Activated CD4-positive, CD25-positive, alpha-beta regulatory T cell treated with anti-CD3 and anti-CD28 coated beads, Interleukin-2, amount 50 U/mL, for 72 hours (primary cell): ENCODE measurements at places on chromosomes 6 and 20.

DNA sequence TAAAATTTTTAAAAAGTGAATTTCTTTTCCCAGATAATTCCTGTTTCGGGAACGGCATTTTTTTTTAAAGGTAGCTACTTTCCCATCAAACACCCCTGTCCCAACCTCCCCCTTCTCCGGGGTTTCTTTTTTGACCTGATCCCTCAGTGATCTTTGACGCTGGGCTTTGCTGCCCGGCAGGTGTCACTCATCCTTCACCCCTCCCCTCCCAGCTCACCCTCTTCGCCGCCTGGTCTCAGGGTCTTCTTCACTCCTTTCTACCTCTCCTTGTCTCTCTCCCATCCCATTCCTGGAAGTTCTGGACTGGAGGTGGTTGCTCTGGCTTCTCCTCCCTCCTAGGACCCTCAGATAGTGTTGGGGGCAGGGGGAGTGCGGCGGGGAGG, 329 bp upstream of the GPR6 start:
- DNase-seq, result no peak

DNA sequence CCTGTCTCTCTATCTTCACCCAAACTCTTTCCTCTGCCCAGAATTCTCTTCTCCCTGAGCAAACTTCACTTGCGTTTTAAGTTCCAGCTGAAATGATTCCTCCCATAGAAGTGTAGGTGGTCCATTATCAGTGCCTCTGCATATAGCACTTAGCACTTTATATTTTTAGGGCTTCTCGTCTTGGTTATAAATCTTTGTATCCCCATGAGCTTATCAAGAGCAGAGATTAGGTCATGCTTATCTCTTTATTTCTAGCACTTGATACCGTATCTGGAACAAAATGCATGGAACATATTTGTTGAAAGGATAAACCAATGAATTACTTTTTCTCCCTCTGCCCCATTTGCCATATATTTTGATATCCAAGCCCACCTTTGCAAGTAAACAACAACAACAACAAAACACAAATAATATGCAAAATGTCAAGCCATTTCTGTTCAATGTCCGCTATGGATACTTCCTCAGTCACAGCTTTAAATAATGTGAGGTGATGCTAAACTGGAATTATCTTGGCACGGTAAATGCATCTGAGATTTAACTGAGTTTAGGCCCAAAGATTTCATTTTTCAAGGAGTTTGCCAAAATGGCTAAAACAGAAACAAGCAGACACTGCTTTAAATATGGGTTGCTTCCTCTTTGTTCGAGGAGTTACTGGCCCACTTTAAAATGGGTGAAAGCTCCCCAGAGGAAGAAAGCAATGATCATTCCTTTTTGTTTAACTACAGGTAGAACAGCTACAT, 106.2 kb upstream of the STMND1 start:
- no peak for DNase-seq

- DNase-seq, result no peak
These were observed 13.2 kb upstream of the SERINC1 start for GRCh38 chr6:122484760-122485159.

GRCh38 chr20:11652128-11652527, 265.6 kb upstream of the BTBD3 start:
- DNase-seq, result no peak

- no peak for DNase-seq
These were observed 125.1 kb downstream of the JARID2 start for GRCh38 chr6:15370733-15371671.

GRCh38 chr20:50995506-50995905, 27.4 kb downstream of the KCNG1 start:
- DNase-seq, result no peak

GRCh38 chr6:42099340-42100028, 42.9 kb downstream of the C6orf132 start:
- no peak for DNase-seq
